Stimulated activated CD4-positive, alpha-beta T cell treated with anti-CD3 and anti-CD28 coated beads, TNF-alpha, amount 100 ng/mL, for 4 hours (primary cell): ENCODE measurements at places on chromosomes 13 and 19.

DNA sequence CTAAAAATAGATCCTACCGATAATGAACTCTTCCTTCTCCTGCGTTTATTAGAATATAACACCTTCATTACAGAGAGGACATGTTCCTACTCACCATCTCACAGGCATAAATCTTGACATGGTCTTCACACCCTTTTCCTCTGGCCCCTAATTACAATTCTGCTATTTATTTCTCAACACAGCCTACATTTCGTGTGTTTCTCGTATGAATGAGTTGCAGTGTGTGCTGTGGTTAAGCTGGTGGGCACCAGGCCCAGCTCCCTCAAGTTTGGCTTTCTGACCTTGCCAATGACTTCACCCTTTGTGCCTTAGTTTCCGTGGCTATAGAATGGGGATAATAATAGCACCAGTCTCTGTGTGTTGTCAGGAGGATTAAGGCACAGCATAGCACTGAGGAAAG lies 12.3 kb upstream of the KATNAL1 start:
- no peak for DNase-seq

DNA sequence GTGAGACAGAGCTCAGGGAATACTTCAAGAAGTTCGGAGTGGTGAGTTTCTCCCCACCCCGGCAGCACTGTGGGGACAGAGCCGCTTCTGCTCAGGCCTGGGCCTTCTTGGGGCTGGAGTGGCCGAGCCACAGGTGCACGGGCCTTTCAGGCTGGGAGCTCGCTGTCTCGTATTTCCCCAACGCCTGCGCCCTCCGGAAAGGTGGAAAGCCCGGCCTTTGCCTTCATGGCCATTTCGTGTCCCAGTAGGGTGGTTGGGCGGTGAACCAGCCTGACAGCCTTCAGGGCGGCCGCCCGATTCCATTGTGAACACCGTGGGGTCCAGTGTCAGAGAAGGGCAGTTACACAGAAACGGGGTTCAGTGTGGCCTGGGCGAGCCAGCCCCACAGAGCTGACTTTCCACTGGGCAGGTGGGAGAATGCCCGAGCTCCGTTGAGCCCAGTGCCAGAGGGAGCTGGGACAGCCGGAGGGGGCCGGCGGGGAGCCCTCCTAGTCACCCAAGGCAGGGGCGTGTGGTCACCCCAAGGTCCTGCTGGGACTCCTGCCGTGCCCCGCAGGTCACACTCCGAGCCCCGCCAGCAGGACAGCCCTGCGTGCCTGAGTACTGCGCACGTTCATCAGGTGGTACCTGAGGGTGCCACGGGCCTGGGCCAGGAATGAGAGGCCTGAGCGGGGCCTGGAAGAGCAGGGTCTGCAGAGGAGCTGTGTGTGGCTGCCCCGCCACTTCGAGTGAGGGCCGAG lies 14.0 kb downstream of the DAZAP1 start:
- DNase-seq, result no peak

DNA sequence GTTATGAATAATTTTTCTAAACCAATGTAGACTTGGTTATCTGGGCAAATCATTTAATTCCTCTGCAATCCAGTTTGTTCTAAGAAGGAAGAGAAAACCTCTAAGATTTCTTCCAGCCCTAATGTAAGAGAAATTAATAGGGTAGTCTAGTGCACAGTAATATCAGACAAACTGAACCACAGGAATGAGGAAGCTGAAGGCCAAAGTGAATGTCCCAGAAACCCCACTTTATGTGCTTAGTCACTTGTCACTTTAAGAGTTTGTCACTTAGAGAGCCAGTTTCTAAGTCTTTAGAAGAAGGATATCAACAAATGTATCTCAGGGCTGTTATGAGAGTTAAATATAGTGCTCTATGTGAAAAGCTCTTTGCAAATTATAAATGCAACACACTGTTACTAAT lies 750.6 kb downstream of the DIAPH3 start:
- DNase-seq, result no peak

- no peak for DNase-seq
These were observed 6.8 kb downstream of the FREM2 start for GRCh38 chr13:38693641-38694040.

DNA sequence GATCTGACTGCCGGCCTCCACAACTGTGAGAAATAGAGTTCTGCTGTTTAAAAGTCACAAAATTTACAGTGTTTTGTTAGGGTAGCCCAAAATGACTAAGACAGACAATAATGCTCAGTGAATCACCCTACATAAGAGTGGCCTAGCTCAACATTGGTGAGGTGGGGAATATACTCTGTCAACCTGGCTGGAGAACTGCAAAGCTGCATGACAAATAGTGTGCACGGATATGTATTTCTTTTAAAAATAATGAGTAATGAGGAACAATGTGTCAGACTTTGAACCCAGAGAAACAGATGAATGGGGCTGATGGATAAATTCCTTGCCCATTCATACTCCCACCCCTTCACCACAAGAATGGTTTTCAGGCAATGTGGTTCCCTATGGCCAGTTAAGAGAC lies 372.4 kb downstream of the SUCLA2 start:
- DNase-seq, result no peak

GRCh38 chr19:54183431-54183830 lies 5.9 kb downstream of the MBOAT7 start:
- no peak for DNase-seq

GRCh38 chr19:44585371-44586133 lies 27.8 kb upstream of the IGSF23 start:
- DNase-seq, result no peak

- DNase-seq, result peak; percentile 76
These were observed 1.5 kb downstream of the CLEC11A start for GRCh38 chr19:50724522-50725217.

- DNase-seq, result no peak
These were observed 25.7 kb downstream of the CHAMP1 start for GRCh38 chr13:114339857-114340534.
